ENCODE measurements at places on chromosomes 11 and 22.
A peak's percentile ranks its signal among the peaks of the same experiment; 100 is the strongest.

DNA sequence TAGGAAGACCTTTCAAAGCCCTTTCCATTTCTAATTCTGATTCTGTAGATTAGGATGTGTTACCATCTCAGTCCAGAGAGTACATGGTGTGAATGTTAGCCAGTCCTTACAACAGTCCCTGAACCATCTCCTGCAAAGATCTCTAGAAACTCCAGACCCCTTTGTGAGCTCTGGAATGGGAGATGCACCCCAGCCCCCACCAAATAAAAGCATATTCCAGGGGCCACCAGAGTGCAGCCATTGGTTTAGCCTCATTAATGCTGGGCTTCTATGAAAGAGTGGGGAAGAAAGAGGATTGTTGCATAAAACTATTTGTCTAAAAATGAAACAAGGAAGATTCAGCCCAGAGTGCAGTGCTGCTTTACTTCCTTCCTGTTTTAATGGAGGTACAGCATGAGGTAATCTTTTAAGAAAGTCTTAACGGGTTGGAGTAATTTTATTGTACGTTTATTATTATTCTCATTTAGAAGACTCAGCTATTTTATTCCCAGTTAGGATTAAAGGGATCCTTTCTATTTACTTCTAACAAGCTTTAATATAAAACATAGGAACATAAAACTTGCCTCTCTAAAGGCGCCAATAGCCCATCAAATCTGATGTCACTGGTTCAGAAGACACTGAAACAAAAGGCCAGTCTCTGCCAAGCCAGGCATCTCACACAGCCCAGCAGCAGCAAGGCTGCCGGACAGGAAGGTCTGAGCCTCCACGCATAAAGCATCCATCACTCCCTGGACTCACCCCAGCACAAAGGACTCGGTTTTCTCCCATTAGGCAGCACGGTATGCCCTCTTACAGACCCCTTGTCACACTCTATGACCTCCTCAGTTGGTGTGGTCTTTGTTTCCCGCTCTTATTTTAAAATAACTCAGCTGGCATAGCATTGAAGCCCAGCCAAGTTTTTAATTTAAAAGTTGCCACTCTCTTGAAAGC is 203.9 kb upstream of the BLID start:
- no peak for DNase-seq

- no peak for DNase-seq
Measured at GRCh38 chr11:16881074-16881709, 133.0 kb downstream of the PLEKHA7 start.

DNA sequence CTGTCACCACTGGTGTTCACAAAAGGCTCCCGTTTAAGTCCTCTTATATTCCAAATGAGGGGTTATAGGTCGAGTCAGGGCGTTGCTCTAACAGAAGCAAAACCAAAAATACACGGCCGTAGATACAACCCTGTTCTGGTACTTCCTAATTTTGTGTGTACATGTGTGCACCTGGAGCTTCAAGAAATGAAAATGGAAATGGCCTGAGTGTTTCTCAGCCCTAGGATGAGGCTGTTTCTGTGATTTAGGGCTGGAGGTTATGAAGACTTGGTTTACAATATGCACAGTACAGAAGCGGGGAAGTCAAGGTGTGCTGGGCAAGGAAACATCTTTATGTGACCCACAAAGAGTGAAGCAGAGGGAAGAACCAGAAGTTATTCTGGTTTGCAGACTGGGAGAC is 110.4 kb upstream of the OR4B1 start:
- no peak for DNase-seq

DNA sequence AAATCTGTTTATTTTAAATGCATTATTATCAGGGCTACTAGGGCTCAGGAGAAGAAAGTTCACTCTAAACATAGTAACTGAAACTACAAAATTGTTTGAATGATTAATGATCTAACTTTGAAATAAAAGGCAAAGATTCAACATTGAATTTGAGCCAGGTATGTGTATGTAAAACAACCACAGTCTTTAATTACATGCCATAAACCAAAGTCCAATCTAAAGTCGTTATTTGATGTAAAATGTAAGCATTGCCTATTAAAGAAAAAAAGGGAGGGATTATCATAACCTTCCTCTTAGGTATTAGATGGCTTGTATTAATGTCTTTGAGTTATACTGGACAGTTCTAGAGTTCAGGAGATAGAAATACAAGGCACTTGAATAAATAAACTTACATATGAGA is 25.2 kb upstream of the PANX1 start:
- DNase-seq: no peak

- DNase-seq: no peak
Measured at GRCh38 chr22:40070701-40071100, 75.9 kb downstream of the FAM83F start.

GRCh38 chr11:102589047-102589459 is 36.1 kb downstream of the MMP20 start:
- no peak for DNase-seq

DNA sequence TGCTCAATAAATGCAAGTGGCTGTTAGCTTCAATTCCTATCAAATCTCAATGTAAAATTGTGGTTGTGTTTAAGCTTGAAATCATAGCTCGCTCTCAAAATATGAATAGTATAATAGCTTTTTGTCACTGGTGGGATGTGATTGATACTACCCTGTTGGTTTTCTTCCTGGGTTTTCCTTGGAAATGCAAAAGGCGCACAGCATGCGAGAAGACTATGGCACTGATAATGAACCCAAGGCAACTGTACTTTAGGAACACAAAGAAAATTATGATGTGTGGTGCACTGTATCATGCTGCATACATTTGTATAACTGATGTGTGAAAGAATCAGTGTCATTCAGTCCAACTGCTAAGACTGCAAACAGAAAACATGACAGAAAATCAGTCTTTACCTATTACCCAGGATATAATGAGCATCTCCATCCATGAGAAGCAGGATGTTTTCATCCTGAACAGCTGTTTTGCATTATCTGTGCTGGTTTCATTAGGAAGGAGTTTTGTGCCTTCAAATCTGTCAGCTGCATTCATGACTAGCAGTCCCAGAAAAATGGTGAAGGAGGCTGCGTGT is 101.2 kb downstream of the TRPC6 start:
- no peak for DNase-seq

GRCh38 chr11:21931436-21932101 is 261.3 kb upstream of the ANO5 start:
- DNase-seq: no peak

GRCh38 chr11:79480864-79481263 is 40.0 kb upstream of the TENM4 start:
- DNase-seq: no peak

DNA sequence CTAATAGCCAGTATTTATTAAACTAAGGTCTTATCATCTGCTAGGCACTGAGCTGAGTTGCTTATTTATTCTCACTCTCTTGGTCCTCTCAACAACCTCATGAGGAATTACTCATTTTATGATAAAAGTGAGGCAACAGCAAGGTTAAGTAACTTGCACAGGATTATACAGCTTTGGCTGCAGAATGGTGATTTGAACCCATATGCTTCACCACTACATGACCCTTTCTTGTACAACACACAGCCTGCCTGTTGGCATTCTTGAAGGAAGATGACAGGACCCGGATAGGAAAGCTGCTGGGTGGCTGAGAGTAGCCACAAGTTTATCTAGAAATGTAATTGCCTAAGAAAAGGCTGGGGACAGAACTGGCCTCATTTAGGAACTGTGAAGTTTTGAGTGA is 5.3 kb upstream of the PARVA start:
- no peak for DNase-seq

GRCh38 chr22:50222508-50222907 is 21.7 kb downstream of the SELENOO start:
- DNase-seq: no peak

DNA sequence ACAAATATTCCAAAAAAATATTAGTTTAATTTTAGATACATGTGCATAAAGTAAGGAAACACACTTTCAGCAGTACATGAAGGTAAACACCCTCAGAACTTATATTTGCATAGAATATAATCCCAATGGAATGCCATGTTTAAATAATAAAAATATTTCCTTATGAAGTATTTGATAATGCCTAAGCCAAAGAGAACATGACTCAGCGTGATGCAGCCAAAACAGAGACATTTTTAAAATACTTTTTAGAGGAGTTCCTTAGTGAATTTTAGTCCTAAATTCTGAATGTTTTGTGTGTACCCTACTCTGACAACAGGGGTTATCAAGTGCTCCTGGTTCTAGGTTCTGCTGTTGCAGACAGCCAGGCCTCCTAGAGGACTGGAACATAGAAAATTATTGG is 39.1 kb upstream of the POU2AF2 start:
- peak; percentile 63 for DNase-seq

GRCh38 chr22:40487663-40488249 is 117.4 kb downstream of the SGSM3 start:
- DNase-seq: no peak

DNA sequence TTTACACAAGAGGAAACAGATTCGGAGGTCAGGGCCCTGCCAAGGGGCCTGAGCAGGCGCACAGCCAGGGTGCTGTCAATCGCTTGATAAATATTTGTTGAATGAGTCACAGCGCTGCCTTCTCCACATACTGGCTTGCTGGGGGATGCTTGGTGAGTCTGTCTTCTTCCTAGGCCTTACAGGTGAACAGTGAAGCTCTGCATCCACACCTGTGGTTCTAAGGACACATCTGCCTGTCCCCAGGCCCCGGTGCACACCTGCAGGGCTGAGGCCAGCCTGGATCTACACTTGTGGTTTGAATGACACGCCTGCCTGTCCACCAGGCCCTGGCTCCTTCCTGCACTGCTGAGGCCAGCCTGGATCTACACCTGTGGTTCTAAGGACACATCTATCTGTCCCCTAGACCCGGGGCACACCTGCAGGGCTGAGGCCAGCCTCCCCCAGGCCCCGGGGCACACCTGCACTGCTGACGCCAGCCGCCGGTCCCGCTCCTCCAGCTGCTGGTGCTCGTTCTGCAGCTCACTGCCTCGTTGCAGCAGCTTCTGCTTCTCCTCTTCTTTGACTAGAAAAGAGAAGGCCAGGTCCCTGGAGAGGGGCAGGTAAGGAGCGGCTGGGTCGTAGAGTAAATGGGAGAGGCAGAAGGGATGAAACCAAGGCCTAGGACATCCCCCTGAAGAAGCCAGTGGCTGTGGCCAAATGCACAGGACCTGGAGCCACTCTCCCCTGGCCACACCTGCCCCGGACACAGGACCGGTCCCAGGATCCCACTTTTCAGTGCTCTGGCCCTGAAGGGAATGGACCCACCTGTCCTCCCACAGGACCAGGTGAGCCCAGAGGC is 124.6 kb downstream of the PHF21B start:
- no peak for DNase-seq

GRCh38 chr22:48423481-48423911 is 1404.2 kb downstream of the BRD1 start:
- no peak for DNase-seq

DNA sequence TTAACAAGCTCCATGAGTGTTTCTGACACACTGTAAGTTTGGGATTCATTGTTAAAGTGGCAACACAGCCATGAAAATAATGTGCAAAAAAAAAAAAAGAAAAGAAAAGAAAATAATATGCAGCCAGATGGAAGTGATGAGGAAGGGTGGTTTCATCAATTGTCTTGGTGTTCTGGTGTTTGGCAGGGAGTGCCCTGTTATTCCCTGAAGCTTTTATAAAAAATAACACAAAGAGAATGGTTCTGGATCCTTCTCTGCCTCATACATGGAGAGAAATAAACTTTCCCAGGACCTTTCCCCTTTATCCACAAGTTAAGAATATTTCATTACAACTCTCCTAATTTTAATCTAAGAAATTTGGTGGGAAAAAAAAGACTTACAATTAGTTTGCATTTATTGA is 16.7 kb downstream of the AMOTL1 start:
- no peak for DNase-seq

- DNase-seq: no peak
Measured at GRCh38 chr11:40252236-40252635, 1207.2 kb downstream of the LRRC4C start.

GRCh38 chr11:2549491-2549875 is 104.7 kb downstream of the KCNQ1 start:
- no peak for DNase-seq

- DNase-seq: no peak
Measured at GRCh38 chr11:92969634-92970347, at the start of gene MTNR1B. MTNR1B (plus strand) TSS chr11:92969651; CDS start chr11:92969726, 75 bp downstream.

DNA sequence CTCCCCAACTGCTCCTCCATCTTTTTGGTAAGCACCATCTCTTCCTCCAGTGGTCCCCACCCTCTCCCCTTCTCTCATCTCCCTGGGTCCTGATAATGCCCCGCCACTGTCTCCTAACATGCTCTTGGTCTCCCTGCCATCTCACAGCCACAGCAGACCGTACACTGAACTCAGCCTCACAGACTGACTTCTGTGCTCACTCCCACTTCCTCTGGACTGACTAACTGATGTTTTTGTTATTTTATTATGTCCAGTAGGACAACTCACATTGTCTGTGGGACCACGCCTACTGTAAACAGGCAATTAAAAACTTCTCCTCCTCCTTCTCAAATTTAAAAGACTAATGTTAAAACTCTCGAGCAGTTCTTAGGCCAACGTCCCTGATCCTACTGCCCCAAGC is 2.6 kb upstream of the GNAZ start:
- no peak for DNase-seq

DNA sequence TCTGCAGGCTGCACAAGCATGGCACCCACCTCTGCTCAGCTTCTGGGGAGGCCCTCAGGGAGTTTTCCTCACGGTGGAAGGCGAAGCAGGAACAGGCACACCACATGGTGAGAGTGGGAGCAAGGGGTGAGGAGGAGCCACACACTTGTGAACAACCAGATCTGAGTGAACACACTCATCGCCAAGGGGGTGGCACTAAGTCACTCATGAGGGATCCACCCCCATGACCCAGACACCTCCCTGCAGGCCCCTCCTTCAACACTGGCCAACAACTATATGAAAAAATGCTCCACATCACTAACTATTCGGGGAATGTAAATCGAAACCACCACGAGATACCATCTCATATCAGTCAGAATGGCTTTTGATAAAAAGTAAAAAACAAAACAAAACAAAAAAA is 722 bp upstream of the KRTAP5-2 start:
- DNase-seq: no peak

GRCh38 chr11:61126256-61126655 is 24.0 kb downstream of the CD5 start:
- no peak for DNase-seq

GRCh38 chr22:37498289-37498909 is 12.2 kb upstream of the MFNG start:
- DNase-seq: no peak

- no peak for DNase-seq
Measured at GRCh38 chr11:123742724-123743120, 1.3 kb upstream of the ZNF202 start.

- DNase-seq: no peak
Measured at GRCh38 chr11:70445605-70446004, 47.3 kb downstream of the CTTN start.

Data from HS-5 (cell line).